ENCODE measurements at places on chromosomes 13 and 19.
A peak's percentile ranks its signal among the peaks of the same experiment; 100 is the strongest.

- no peak for ATAC-seq
Measured at GRCh38 chr13:51770681-51771417, 33.1 kb downstream of the DHRS12 start.

DNA sequence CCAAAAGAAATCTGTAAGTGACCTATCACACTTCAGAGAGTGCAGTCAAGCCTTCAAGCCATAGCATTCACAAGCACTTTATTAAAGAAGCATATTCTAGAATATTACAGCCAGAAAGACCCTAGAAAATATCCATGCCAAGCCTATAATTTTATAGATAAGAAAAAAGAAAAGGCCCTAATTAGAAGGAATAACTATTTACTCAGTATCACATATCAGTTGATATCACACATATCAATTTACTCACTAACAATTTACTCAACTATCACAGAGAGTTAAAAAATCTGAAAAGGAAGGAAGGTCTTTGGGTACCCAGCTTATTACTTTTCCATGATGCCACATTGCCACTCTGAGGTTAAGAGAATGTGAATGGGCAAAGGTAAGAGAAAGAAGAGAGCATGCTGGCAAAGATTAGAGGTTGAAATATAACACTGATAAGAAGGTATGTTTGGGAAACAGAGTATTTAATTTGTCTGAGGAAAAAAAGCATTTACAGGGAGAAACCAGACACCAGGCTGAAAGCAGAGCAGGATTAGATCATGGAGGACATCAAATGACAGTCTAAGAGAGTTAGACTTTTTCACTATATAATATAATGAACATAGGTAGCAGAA, 186.2 kb downstream of the VWA8 start:
- ATAC-seq, result no peak

GRCh38 chr13:74027161-74027779, 106.9 kb downstream of the KLF12 start:
- ATAC-seq, result no peak

GRCh38 chr19:45069056-45069455, 7.2 kb downstream of the ZNF296 start:
- ATAC-seq, result peak; percentile 52

DNA sequence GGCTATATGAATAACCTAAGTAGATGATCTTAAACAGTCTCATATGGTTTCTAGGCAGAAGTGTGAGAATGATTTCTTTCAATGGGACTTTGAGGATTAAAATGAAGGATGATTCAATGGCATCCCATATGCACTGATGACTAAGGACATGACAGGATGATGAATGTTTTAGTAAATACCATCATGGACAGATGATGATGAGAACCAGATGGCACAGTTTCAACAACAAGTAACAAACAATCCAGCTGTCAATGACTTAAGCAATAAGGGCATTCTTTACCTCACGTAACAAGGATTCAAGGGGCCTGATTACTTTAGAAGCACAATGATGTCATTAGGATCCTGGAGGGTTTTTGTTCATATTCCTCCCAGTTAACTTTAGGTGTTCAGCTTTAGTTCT, 2678.4 kb downstream of the PCDH9 start:
- ATAC-seq, result 0 out of 3 replicates have a peak, but pooled peaks have one; percentile 21

DNA sequence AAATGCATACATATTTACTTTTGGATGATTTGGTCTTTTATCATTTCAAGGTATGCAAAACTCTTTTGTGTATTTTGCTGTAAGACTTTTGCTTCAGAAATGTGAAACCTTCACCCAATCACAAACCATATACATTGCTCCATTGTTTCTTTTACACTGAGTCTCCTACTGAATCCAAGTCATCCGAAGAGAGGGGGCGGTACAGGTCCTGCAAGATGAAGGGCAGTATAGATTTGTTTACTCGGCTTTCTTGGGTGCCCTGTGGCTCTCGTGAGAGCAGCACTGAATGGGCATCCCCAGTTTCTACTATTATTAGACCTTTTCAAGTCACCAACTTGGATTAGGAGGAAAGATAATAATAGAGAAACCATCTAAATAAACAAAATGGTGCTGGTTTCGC, 280.6 kb downstream of the DCLK1 start:
- no peak for ATAC-seq

- no peak for ATAC-seq
Measured at GRCh38 chr19:39131255-39131755, 5.7 kb downstream of the PAK4 start.

- no peak for ATAC-seq
Measured at GRCh38 chr13:64782466-64782865, 2447.7 kb downstream of the PCDH9 start.

- ATAC-seq, result no peak
Measured at GRCh38 chr13:33874871-33875270, 56.9 kb downstream of the RFC3 start.

DNA sequence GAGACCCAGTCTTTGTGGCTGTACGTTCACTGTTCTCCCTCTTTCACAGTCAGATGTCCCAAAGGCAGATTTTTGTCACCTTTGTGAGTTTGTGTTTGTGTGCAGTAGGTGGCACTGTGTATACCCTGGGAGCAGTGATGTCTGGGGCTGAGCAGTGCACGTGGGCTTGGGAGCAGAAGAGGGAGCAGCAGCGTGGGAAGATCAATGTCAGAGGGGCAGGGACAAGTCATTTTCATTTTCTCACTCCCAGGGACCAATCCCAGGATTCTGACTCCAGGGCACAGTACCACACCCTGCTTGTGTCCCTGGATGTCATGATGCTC, 2.0 kb upstream of the PSG6 start:
- no peak for ATAC-seq

- ATAC-seq, result no peak
Measured at GRCh38 chr13:112905990-112906641, 62.9 kb upstream of the MCF2L start.

DNA sequence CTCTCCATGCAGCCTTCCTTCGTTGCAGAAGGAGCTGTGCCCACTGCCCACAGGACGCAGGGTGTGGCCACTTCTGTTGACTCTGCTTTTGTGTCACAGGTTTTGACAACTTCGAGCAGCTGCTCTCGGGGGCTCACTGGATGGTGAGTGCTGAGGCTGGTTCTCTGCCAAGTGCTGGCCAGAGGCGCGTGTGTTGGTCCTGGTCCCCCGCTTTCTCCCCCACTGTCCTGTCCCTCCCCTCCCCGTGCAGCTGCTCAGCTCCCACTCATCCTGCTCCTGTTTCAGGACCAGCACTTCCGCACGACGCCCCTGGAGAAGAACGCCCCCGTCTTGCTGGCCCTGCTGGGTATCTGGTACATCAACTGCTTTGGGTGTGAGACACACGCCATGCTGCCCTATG, 10.6 kb upstream of the PDCD2L start:
- ATAC-seq, result no peak

DNA sequence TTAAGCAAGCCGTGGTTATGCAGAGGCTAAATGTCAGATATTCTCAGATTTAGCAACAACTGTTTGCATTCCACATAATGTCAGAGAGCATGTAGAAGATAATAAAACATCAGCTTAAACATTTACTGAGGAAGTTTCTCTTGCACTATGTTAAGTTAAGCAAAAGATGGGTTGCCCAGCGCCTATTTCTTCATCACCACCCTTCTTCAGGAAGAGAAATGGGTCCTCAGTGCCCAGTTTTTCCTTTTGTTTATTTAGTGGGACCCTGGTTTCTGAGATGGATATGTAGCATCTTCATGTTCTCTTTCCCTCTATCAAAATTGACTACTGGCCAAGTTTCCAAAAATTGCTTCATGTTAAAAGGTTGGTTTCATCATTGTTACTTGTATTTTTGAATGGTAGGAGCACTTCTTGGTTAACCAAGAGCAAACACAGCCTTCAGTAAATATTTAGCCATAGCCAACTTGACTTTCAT, 356.8 kb downstream of the RFC3 start:
- ATAC-seq, result no peak

DNA sequence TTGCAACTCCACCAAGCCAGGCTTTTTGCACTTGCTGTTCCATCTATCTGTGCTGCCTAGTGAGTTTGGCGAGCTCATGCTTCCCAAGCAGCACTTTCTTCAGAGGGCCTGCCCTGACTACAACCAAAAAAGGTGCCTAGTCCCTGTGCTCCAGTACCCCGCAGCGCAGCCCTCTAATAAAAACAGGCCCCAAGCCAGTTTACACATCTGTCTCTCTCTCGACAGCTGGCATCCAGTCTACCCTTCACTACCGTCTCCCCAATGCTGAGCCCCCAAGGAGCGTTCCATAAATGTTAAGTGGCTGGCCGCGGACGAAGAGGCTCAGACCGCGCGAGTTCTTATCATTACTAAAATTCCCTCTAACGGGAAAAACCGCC, 512 bp downstream of the MED4 start:
- ATAC-seq, result peak; percentile 38

GRCh38 chr19:10143681-10144080, 24.0 kb upstream of the EIF3G start:
- no peak for ATAC-seq

DNA sequence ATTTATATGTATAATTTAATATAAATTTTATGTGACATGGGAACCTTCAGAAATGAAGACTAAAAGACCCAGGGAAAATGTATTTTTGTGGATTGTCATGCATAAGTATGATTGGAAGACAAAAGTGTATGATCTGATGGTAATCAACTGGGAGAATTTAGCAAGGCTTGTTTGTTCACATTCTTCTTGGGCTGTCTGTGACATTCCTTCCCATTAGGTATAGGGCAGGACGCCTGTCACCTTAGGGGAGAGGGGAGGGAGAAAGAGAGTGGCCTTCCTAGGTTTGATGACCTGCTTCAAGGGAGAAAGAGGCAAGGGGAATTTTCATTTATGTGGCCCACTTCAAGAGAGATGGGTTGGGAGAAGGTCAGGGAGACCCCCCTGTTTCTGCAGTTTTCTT, 22.4 kb downstream of the PIBF1 start:
- no peak for ATAC-seq

DNA sequence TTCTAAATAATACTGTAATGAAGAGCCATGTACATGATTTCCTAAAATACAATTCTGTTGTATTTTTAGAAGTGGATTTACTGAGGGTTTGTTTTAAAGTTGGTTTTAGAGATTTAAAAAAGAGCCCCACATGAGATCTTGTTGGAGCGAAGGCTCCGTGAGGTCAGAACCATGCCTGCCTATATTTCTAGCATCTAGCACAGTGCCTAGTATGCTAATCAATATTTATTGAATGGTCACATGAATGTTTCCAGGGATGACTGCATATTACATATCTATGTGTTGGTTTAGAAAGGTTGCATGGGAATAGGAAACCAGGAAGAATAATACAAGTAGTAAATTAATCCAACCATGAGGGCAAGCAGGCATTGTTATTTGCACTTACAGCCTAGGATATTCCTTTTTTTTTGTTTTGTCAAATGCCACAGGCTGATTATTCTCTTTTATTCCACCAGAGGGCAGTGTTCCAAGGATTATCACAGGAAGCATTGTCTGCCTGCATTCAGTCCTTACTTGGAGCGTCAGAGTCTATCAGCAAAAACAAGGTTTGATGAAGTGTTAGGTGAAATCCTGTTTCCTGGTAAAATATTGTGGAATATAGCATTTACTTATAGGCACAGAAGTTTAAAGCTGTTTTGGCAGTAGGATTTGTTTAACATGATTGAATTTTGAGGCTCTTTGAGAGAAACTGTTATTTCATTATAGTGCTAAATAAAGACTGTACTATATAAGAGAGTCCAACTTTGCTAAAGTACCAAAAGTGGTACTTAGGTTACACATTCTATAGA, 46.8 kb downstream of the COG3 start:
- peak; percentile 87 for ATAC-seq

DNA sequence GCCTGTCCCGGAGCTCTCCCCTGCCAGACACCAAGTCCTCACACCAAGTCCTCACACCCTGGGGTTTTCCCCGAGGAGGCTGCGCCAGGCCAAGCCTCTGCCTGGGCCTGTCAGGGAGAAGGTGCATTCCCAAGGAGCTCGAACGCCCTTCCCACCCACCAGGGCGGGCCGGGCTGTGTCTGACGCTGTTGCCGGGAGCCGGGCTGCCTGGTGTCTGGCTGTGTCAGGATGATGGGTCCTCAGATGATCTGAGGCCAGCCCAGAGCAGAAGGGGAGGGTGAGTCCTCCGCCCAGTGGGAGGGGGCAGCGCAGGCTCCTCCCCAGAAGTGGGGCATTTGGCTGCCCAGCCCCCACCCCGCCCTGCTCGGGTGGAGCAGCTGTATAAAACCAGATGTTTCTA, 2.3 kb upstream of the HAS1 start:
- peak; percentile 72 for ATAC-seq

GRCh38 chr13:97341135-97341534, 92.8 kb upstream of the RAP2A start:
- ATAC-seq, result no peak

DNA sequence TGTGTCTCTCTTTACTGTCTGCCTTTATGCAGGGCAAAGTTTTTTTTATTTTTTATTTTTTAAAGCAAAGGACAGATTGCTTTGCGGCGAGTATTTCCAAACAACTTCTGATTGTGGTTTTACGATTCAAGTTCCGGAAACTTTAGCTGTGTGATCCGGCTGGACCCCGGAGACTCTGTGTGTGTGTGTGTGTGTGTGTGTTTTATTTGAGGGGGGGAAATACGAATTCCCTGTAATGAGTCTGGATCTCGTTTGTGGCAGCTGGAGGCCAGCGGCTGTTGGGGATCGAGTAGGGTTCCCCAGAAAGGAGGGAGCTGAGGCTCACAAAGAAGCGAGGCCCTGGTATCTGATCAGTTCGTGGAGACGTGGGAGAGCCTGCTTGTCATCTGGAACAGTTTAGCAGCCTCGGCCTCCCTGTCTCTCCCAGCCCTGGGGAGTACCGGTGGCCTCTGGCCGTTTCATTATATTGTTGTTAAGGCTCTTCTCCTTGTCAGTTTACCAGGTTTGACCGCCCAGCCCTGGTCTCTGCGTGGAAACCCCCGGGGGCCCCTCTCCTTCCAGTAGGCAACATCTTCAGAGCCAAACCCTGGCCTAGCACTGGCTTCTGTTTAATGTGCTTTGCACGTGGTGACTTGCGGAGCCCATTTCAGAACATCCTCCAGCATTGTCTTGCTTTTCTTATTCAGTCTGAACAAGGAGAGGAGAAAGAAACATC, 1.3 kb downstream of the FARP1 start:
- peak; percentile 68 for ATAC-seq
